Large intestine (tissue), 12 donors: ENCODE measurements at places on chromosomes 6 and 20. TPM values are rescaled to one million over a fixed set of nuclear protein-coding genes. Genes with fewer than 3 reads are reported as not detected.

RNF217 gene
- polyA plus RNA-seq: 20.0 TPM

LY6G5C gene
- 2.6 TPM for polyA plus RNA-seq

MAPK14 gene
- polyA plus RNA-seq: 74.8 TPM

SIRPB1 gene
- polyA plus RNA-seq: 1.6 TPM

FKBP1A gene
- polyA plus RNA-seq: 259 TPM

ERVFRD-1 gene
- 1.3 TPM for polyA plus RNA-seq

MRAP2 gene
- 1.7 TPM for polyA plus RNA-seq

TMEM170B gene
- polyA plus RNA-seq: 4.7 TPM

SEC63 gene
- 67.0 TPM for polyA plus RNA-seq

TRIM40 gene
- polyA plus RNA-seq: 6.6 TPM

RUNX2 gene
- 2.6 TPM for polyA plus RNA-seq

PMEPA1 gene
- polyA plus RNA-seq: 18.9 TPM

EPB41L1 gene
- 27.5 TPM for polyA plus RNA-seq

LPA gene
- polyA plus RNA-seq: 0.06 TPM

OSBPL2 gene
- 35.7 TPM for polyA plus RNA-seq

EEF1A2 gene
- 29.7 TPM for polyA plus RNA-seq

DNMT3B gene
- 2.4 TPM for polyA plus RNA-seq

GPR63 gene
- polyA plus RNA-seq: 2.6 TPM

CRISP2 gene
- polyA plus RNA-seq: 0.34 TPM

PSORS1C2 gene
- 0.04 TPM for polyA plus RNA-seq

FITM2 gene
- polyA plus RNA-seq: 7.4 TPM

C4A gene
- polyA plus RNA-seq: 92.9 TPM

MYL9 gene
- polyA plus RNA-seq: 537 TPM

ASIP gene
- polyA plus RNA-seq: 0.27 TPM

AGER gene
- 14.9 TPM for polyA plus RNA-seq

E2F1 gene
- polyA plus RNA-seq: 8.5 TPM

BHLHE23 gene
- not detected for polyA plus RNA-seq

SLC22A16 gene
- 0.25 TPM for polyA plus RNA-seq

CCM2L gene
- 2.9 TPM for polyA plus RNA-seq

CDH4 gene
- 1.7 TPM for polyA plus RNA-seq

BMP2 gene
- 15.2 TPM for polyA plus RNA-seq

C20orf144 gene
- 0.34 TPM for polyA plus RNA-seq

SYNDIG1 gene
- polyA plus RNA-seq: 2.0 TPM

POU5F1 gene
- polyA plus RNA-seq: 0.28 TPM

STMND1 gene
- 0.61 TPM for polyA plus RNA-seq

TMC2 gene
- polyA plus RNA-seq: 0.45 TPM

RPP40 gene
- 12.2 TPM for polyA plus RNA-seq

STXBP5 gene
- 20.5 TPM for polyA plus RNA-seq

ERMARD gene
- polyA plus RNA-seq: 25.6 TPM

SLC35F1 gene
- 5.1 TPM for polyA plus RNA-seq

RIPOR2 gene
- polyA plus RNA-seq: 2.1 TPM

AHI1 gene
- polyA plus RNA-seq: 26.5 TPM

PI3 gene
- polyA plus RNA-seq: 37.4 TPM

HLA-DQB1 gene
- 23.7 TPM for polyA plus RNA-seq

HLA-DRA gene
- polyA plus RNA-seq: 380 TPM

PRSS35 gene
- 9.0 TPM for polyA plus RNA-seq

CENPQ gene
- polyA plus RNA-seq: 7.3 TPM

XRN2 gene
- 52.7 TPM for polyA plus RNA-seq

TNXB gene
- polyA plus RNA-seq: 17.5 TPM

ZSCAN31 gene
- 5.2 TPM for polyA plus RNA-seq

PAX1 gene
- polyA plus RNA-seq: not detected
